ENCODE measurements at places on chromosomes 12 and 14.

- no peak for DNase-seq
Observed at GRCh38 chr12:25845415-25845814, 113.1 kb upstream of the RASSF8 start.

- peak; percentile 24 for DNase-seq
Observed at GRCh38 chr12:7188562-7189397, 706 bp upstream of the PEX5 start.

DNA sequence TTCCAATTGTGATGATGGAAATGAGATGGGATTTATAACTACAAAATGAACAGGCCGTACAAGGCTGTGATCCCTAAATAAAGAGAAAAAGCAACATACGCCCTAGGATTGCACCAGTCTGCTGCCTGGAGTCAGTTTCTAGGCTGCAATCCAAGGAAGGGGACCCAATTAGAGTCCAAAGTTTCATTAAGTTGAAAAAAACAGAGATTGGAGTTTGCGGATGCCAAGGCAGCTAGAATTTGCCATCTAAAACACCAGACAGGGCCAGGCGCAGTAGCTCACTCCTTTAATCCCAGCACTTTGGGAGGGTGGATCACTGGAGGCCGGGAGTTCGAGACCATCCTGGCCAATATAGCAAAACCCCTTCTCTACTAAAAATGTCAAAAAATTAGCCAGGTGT is 661.0 kb downstream of the RPS29 start:
- no peak for DNase-seq

- DNase-seq = no peak
Observed at GRCh38 chr12:41605545-41606305, 417.6 kb downstream of the PDZRN4 start.

DNA sequence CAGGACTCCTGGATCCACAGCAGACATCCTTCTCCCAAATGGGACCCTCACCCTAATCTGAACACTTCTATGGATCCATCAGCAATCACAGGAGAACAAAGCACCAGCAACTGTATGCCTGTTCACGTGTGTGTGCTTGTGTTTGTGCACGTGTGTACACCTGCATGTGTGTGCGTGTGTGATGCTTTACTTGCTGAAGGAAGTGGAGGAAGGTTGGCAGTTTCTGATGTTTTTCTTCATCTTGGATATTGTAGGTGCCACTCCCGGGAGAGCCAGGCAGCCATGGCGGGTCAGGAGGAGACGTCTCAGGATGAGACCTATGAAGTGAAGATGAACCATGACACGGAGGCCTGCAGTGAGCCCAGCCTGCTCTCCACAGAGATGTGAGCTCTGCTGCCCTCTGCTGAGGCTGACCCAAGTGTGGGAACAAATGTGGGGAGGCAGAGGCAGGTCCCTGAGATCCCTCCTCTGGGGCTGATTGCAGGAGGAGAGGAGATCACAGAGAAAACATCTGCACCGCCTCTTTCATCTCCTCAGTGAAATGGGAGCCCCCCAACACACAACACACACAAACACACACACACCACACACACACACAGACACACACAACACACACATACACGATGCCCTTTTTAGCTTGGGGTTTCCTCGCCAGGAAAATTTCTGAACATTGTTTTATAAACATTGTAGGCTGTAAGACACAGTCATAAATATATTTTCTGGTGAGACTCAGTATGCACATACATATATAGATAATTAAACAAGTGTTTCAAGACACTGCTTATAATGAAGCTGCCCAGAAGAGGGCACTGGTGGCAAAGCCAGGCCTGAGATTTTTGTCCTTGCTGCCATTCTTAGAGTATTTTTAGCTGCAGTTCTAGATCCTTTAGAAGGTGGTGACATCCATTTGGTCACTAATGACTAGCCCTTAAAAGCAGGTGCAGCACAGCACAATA is 112.2 kb upstream of the FKBP4 start:
- DNase-seq = no peak

GRCh38 chr12:68609998-68610369 is 715 bp upstream of the RAP1B start:
- DNase-seq = no peak

DNA sequence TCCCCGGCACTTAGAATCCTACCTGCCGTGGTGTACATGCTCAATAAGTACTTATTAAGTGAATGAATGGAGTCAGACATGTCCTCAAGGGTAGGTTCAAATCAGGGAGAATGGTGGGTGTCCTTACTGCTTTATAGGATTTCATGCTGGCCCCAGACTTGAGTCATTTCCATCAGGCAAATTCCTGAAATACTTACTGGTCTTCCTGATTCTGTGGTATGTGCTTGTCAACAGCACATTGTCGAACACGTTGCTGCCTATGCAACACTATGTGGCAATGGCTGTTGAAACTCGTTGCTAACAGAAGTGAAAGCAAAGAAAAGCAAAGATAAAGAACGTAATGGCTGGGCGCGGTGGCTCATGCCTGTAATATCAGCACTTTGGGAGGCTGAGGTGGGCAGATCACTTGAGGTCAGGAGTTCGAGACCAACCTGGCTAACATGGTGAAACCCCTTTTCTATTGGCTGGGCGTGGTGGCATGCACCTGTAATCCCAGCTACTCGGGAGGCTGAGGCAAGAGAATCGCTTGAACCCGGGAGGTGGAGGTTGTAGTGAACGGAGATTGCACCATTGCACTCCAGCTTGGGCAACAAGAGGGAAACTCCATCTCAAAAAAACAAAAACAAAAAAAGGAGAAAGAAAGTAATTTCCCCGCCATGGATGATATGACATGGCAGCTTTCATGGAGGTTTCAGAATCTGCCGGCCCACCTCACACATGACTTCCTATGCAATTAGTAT is 214.9 kb downstream of the ZFP36L1 start:
- DNase-seq = no peak

DNA sequence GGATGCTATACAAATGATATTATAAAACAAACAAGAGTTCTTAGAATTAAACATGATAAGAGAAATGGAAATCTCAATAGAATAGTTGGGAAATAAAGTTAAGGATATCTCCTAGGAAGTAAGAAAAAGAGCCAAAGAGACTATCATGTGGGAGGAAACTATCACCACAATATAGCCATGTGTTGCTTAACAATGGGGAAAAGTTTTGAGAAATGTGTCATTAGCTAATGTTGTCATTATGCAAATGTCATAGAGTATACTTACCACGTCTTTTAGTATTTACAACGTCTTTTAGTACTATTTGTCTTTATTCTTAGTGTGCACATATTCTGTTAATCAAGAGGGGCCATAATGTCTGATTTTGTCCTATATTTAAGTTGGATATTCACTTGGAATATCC is 58.7 kb downstream of the ZNF641 start:
- DNase-seq = no peak

DNA sequence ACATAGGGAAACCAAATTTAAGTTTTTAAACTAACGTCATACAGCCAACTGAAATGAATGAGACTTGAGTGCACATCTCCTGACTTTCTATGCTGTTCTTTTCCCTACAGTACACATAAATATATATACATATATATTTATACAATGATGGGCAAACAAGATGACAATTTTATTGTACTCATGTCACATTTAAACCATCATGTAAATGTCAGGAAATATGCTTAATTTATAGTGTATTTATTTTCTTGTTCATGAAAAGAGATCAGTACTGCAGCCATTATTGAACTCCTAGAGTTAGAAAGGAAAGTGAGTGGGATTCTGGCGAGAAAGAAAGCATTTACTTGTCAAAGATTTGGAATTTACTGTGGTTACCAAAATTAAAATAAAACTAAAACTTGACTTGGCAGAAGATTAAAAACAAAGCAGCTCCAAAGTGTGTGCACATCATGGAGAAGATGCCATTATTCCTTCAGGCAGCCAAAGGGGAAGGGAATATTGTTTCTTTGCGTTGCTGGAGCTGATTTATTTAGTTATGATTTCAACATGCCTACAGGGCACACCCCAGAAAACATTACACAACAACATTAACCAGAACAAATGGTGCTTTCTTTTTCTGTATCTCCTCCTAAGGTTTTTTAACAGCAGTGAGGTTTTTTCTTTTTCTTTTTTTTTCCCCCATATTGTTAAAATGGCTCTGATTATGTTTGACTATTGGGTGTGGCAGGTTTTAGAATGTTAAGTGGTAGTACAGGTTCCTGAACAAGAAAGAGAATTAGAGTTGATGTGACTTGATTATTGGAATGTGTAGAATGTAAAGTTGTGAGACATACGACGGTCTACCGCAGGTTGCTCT is 144.6 kb downstream of the RAD51B start:
- no peak for DNase-seq

GRCh38 chr12:75554556-75554880 is 43.1 kb upstream of the KRR1 start:
- DNase-seq = no peak

DNA sequence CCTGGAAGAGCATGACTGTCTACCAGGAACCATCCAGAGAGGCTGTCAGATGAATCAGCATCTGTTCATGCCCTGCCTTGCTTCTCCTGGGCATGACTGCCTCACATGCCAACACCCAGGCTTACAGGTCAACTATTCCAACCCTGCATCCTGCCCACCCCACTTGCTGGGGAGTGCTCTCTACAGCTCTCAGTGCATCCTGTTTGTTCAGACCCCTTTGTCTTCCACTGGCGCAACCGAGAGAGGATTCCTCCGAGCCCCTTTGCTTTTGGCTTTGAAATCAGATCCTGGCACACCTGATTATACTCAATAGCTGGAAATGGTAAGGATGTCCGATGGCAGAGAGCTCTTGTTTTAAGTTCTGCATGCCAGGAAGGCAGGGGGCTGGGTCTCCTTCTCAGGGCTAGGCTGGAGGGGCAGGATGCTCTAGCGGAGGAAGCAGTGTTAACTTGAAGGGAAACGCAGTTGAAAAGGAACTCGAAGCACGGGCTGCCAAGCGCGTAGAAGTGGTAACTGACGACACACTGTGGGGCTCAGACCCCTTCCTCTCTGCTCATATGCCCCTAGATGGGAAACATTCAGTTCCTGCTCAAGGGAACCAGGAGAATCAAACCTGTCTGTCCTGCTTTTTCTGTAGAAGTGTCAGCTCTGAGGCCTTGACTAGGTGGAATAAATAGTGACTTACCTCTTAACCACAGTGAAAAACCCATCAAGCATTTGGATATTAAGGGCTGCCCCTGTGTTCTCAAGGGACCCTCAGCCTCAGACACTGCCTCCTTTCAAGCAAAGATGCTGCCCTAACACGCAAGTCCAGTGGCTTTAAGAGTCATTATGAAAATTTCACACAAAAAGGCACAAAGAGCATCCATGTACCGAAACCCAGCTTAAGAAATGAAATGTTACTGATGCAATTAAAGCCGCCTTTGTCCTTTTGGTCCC is 297.5 kb downstream of the ZFP36L1 start:
- no peak for DNase-seq

- DNase-seq = no peak
Observed at GRCh38 chr12:19967431-19967830, 400.9 kb upstream of the PDE3A start.

DNA sequence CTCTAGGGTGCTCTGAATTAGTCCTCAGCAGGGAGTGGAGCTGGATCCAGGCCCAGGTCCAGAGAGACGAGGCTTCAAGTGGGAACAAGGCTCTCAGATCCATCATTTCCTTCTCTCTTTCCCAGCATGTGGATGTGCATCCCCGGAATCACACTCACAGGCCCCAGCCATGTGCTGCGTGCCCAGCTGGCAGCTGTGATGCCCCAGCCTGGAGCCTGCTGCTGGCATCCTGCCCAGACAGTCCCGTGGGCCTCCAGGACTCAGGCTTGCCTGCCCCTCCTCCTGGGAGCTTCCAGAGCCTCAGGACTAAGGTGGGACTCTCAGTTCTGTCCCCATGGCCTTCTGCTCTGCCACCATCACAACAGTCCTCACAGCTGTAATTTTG is 6.2 kb upstream of the KRT84 start:
- DNase-seq = no peak

DNA sequence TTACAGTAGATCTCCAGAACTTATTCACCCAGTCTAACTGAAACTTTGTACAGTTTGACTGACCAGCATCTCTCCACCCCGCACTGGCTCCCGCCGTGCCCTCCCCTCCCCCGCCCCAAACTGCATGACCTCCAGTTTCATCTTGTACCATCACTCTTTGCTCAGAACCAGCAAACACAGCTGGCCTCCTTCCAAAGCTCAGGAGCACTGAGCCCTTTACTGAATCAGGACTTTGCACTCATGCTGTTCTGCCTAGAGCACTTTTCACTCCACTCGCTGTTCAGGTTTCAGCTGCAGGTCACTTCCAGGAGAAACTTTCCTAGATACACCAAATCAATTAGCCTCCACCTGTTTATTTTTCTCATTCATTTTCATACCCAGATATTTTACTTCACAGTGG is 455.3 kb upstream of the PDE3A start:
- no peak for DNase-seq

DNA sequence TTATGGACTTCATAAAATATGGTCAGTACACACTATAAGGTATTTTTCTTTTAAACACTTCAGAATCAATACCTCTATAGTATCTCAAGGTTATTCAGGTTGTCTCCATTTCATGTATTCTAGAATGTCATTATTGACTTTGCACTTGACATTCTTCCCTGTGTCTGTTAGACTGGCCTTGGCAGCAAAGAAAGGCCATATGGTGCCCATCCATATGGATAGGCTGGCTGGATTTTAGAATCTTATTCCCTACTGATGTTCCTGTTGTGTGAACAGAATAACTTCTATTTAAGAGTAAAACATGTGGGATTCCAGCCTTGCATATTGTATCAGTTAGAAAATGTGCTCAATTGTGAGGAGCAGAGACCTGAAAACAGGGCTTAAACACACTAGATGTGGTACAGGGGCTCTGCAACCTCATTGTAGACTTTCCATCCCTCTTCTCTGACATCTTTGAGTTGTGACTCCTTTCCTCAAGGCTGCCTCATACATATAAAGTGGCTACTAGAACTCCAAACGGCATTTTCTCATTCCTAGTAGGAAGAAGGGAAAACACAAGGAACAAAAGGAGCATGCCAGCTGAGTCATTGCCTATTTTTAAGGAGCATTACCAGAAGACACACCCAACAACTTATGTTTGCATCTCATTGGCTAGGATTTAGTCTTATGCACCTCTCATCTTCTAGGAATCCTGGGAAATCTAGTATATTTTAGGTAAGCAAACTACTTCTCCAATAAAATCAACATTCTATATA is 221.2 kb upstream of the TMPO start:
- DNase-seq = no peak

- DNase-seq = no peak
Observed at GRCh38 chr12:19181666-19182426, 52.3 kb downstream of the PLEKHA5 start.

- DNase-seq = no peak
Observed at GRCh38 chr12:34595749-34596733, 573.7 kb downstream of the ALG10 start.

GRCh38 chr14:60349663-60350365 is 100.8 kb downstream of the PPM1A start:
- DNase-seq = no peak

- no peak for DNase-seq
Observed at GRCh38 chr12:58719161-58719560, 201.1 kb downstream of the LRIG3 start.

All from Panc1 (cell line).